A549 treated with dexamethasone at 1 μM for 4 hours (cell line): ENCODE measurements at places on chromosomes 13 and 19. TPM values are rescaled to one million over a fixed set of nuclear protein-coding genes. Genes with fewer than 3 reads are reported as not detected.

ADGRE2 gene
- 0.43 to 0.93 TPM (median 0.80 TPM) in 5 replicates for total RNA-seq

CLDND2 gene
- total RNA-seq: 8.9 to 13.0 TPM (median 12.9 TPM) in 5 replicates

STOML3 gene
- not detected in 5 replicates for total RNA-seq

PDE4C gene
- 0.09 to 0.48 TPM (median 0.24 TPM) in 4 of 5 replicates, not detected in the other for total RNA-seq

ZNF100 gene
- total RNA-seq: not detected in 5 replicates

SIGLEC8 gene
- total RNA-seq: not detected in 5 replicates

FCGBP gene
- 0.21 to 1.2 TPM (median 0.82 TPM) in 5 replicates for total RNA-seq

OSCAR gene
- 0.15 to 0.33 TPM (median 0.27 TPM) in 5 replicates for total RNA-seq

MRPS12 gene
- total RNA-seq: 194 to 269 TPM (median 223 TPM) in 5 replicates

C13orf46 gene
- 0.10 to 0.26 TPM (median 0.19 TPM) in 5 replicates for total RNA-seq

ZNF583 gene
- total RNA-seq: 1.6 to 2.4 TPM (median 2.3 TPM) in 5 replicates

THSD8 gene
- total RNA-seq: 3.8 to 12.3 TPM (median 7.3 TPM) in 4 of 5 replicates, not detected in the other

ADGRE1 gene
- total RNA-seq: 4.0 to 5.5 TPM (median 4.6 TPM) in 5 replicates

TCF3 gene
- total RNA-seq: 49.9 to 74.5 TPM (median 66.2 TPM) in 5 replicates

PTGER1 gene
- 0.08 to 0.14 TPM (median 0.12 TPM) in 4 of 5 replicates, not detected in the other for total RNA-seq

C19orf81 gene
- 5.2 to 7.6 TPM (median 6.2 TPM) in 5 replicates for total RNA-seq

ZNF283 gene
- 4.8 to 6.8 TPM (median 6.3 TPM) in 5 replicates for total RNA-seq

NHLRC3 gene
- 4.5 to 6.1 TPM (median 5.3 TPM) in 5 replicates for total RNA-seq

TDRD12 gene
- total RNA-seq: 0.09 to 0.59 TPM (median 0.16 TPM) in 5 replicates

LAMP1 gene
- total RNA-seq: 71.5 to 96.8 TPM (median 94.8 TPM) in 5 replicates

TUBB4A gene
- total RNA-seq: 5.5 to 8.4 TPM (median 8.1 TPM) in 5 replicates

ZNF221 gene
- total RNA-seq: 0.38 to 0.77 TPM (median 0.64 TPM) in 5 replicates

ZNF835 gene
- not detected in 5 replicates for total RNA-seq

GPR183 gene
- not detected in 5 replicates for total RNA-seq

SYT5 gene
- 1.4 to 3.7 TPM (median 2.6 TPM) in 5 replicates for total RNA-seq

PGLYRP1 gene
- total RNA-seq: not detected in 5 replicates
